Stimulated activated CD4-positive, alpha-beta T cell treated with anti-CD3 and anti-CD28 coated beads, Interleukin-12 subunit alpha, Interleukin-12 subunit beta, amount 100 ng/mL, for 4 hours (primary cell): ENCODE measurements at places on chromosomes 7 and 10.

GRCh38 chr7:56040730-56041129 lies 10.5 kb downstream of the PSPH start:
- DNase-seq = no peak

DNA sequence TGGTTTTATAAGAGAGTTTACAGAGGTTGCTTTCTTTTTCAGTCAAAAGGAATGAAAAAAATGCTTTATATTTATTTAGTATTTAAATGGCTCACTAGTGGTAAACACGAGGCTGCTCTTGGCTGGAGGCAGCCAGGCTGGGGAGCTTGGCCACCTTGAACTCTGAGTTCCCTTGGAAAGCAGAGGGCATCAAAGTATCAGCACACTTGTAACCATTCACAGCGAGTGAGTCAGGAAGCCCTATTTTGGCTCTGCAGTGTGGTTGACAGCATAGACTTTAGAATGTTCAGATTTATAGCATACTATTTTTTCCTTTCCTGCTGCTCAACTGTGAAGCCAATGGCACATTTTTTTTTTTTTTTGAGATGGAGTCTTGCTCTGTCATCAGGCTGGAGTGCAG lies 51.6 kb downstream of the CYCS start:
- no peak for DNase-seq

DNA sequence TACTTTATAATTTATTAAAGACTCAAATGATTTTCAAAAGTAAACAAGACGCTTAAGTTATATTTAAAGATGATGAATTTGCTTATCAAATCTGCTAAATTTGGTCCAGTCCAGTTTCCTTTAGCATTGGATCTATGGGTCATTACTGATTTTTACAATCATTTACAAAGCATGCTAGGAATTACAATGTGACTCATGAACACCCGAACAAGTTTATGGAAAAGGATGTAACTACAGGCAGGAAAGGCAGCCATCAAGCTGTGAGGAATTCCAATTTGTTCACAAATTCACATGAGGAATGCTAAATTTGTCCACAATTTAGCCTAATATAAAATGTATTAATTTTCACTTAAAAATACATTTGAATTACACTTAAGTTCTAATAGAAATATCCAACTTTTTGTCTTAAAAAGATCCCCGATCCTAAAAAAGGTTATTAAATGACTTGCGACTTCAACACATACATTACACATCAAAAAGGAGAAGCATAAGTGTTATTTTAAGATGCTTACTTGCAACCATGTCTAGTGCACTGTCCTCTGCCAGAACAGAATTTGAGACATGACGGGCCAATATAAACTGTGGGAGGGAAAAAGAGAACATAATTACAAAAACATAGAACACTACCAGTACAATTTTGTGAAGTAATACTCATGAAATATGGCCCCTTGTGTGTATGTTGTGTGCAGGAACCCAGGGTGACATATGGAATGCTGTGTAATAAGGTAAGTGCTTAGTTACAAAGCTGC lies 194.2 kb upstream of the SLC26A5 start:
- DNase-seq = no peak

DNA sequence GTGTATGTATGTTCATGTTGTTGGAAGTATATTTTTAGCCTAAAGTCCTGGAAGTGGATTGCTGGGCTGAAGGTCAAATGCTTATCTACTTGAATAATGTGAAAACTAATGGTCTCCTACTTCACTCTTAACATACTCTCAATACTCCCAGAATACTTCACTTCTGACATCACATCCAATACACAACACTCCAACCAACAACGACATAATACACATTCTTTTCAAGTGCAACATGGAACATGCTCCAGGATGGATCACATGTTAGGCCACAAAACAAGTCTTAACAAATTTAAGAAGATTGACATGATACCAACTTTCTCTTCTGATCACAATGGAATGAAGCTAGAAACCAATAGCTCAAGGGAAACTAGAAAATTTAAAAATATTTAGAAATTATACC lies 126.9 kb upstream of the ADCY1 start:
- no peak for DNase-seq

- DNase-seq = no peak
Observed at GRCh38 chr7:93375603-93376002, 143.4 kb downstream of the VPS50 start.

- no peak for DNase-seq
Observed at GRCh38 chr7:129394982-129395914, 39.0 kb upstream of the STRIP2 start.

DNA sequence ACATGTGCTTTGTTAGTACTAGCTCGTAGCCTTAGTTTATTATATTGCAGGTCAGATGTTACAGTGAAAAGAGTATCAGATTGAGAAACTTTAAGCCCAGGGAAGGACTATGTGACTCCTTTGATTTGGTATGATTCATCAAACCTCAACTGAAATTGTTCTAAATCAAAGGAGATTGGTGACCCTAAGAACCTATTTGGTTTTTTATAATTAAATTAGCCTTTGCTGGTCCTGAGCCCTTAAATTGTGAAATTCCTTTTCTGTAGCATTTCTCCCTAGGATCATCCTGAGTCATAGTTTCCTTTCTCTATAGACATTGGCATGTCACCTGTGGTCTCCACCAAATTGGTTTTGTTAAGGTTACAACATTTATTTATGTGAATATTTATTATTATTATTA lies 89.7 kb downstream of the POLR1F start:
- no peak for DNase-seq

DNA sequence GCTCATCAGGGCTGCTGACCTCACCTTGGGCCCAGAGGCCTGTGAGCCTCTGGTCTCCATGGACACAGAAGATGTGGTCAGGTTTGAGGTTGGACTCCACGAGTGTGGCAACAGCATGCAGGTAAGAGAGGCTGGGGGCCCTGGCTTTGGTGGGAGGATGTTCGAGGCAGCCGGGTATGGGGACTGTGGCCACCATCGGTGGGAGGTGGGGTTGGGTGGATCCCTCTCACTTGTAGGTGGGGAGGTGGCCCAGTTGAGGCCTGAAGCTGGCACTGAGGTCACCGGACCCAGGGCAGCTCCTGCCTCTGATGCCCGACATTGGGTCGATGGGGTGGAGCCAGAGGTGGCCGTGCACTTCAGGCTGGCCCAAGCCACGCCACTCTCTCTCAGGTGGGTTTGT lies 406 bp downstream of the ZP3 start:
- DNase-seq = no peak

DNA sequence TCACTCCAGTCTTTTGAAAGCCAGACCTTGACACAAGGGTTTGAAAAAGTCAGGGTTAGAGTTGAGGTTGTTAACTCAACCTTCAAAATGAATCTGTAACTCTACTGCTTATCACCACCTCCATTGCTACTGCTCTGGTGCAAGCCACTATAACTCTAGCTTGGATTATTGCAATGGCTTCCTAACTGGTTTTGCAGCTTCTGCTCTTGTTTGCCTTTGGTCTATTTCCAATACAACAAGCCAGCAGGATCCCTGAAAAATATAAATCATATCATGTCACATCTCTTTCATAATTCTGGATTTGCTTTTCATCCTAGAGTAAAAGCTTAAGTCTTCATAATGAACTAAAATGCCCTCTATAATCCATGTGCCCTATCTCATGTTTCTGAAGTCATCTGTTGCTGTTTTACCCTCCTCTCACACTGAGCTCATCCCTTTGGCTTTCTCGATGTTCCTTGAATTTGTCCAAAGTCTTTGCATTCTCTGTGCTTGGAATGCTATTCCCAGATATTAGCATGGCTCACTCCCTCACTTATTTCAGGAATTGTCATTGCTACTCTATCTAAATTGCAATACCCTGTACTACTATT lies 10.9 kb downstream of the TAS2R60 start:
- no peak for DNase-seq

GRCh38 chr7:154937837-154938236 lies 65.1 kb downstream of the PAXIP1 start:
- no peak for DNase-seq

GRCh38 chr10:105148456-105148855 lies 507.4 kb downstream of the SORCS3 start:
- DNase-seq = no peak

DNA sequence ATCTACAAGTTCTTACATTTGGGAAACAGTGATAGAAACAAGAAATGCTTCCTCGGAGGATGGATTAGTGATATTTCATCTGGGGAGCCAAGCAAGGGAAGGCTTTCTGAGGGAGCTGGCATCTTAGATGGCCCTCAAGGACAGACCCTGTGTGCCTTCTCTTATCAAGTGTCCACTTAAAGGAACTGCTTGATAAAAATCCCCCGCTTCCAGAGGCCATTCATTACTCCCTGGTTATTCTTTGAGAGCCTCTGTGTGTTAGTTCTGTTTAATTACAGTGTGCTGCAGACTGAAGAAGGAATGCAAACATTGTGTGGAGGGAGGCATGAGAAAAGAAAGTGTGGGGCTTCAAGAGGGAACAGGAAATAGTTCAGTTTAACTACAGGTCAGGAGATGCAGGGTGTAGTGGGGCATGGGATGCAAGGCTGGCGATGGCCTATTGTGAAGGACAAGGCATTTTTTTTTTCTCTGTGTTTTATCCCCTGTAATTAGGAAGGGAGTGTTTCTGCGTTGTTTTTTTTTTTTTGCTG lies 145.4 kb downstream of the SNX10 start:
- no peak for DNase-seq

DNA sequence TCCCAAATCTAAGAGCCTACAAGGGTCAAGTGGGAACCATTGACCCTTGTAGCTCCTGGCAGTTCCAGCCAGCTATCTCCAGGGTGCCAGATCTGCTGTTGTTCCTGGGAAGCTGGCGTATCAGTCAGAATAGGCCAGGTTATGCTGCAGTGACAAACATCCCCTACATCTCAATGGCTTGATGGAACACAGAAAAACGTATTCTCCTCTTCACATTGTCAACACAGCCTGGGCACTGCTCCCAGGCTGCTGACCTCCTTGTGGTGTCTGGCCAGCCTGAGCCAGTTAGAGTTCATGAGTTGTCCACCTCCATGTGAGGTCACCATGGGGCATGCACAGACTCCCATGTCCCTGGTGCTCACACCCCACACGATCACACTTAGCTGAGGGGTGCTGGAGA lies 9.5 kb upstream of the TNRC18 start:
- DNase-seq = no peak

DNA sequence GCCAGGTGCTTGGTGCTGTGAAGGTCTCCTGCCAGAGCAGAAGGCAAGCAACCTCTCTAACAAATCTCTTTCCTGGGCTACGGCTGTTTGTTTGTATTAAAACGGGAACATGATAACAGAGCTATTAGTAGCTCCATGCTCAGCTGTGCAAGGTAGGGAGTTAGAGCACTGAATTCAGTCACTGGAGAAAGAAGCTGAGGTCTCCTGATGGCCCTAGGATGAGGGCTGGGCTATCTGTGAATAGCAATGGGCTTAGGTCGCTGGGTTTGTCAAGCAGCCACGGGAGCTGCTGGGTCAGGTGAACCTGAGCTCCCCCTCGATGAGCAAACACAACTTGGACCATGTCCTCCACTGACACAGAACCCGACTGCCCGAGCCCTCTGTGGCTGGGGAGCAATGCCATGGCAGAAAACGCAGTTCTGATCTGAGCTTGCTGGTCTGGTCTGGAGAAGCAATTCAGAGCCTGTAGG lies 24.4 kb downstream of the TACC2 start:
- no peak for DNase-seq

- DNase-seq = no peak
Observed at GRCh38 chr7:75572396-75572795, 80.3 kb downstream of the SPDYE5 start.

- no peak for DNase-seq
Observed at GRCh38 chr10:103812432-103812831, 42.9 kb downstream of the SH3PXD2A start.

DNA sequence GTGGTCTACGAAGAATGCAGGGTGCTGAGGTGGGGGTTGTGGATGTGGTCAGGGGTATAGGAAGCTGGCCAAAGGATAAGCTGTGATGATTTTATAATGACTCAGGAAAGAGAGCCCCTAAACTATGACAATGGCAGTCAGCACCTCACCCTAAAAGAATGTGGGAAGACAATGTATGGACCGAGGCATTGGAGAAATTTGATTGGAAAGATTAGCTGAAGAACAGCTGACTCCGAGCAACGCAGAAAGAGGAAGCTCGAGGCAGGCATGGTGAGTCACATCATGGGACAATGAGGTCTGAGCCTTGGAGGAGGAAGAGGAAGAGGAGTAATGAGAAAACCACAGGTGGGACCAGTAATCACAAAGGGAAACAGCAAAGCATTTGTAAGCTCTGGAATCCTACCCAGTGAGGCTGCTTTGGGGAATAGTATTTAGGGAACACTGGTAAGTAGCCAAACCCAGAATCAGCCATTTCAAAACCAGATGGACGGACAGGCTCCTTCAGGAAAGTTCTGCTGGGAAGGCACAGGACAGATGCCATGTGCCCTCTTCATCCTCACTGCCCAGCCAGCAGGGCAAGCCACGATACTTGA lies 295.4 kb downstream of the PRPF18 start:
- DNase-seq = no peak

- peak; percentile 10 for DNase-seq
Observed at GRCh38 chr7:91941450-91941849, 788 bp downstream of the AKAP9 start.

GRCh38 chr7:46454816-46455215 lies 533.7 kb upstream of the IGFBP3 start:
- no peak for DNase-seq

DNA sequence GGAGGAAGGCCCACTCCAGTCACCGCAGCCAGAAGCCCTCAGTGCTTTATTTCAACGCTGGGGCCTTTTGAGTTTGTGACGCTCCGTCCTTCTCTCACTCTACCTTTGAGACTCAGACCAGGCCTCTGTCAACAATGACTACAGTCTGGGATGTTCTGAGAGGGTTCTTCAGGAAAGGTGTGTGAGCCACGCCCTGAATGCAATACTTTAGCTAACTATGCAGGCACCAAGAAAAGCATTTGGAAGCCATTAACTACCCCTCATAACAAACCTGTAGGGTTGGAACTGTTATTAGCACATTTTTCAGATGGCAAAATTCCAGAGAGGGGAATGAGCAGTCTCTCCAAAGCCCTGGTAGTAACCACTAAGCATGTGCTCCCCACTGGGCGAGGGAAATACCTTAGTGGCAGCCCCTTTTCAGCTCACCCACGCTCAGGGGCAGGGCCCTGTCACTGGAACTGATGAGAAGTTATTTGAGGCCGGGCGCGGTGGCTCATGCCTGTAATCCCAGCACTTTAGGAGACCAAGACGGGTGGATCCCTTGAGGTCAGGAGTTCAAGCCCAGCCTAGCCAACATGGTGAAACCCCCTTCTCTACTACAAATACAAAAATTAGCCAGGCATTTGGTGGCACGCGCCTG lies 5.7 kb upstream of the ARPC1B start:
- no peak for DNase-seq

GRCh38 chr7:28484606-28484935 lies 72.3 kb downstream of the CREB5 start:
- DNase-seq = no peak

GRCh38 chr7:116524609-116525297 lies at the start of gene CAV1:
Gene CAV1 (plus strand): TSS chr7:116525036. CDS start chr7:116525063, 27 bp downstream.
- DNase-seq = peak; percentile 11

- DNase-seq = no peak
Observed at GRCh38 chr10:19762026-19762425, 54.2 kb upstream of the PLXDC2 start.

GRCh38 chr7:139471740-139472353 lies 11.6 kb downstream of the KLRG2 start:
- no peak for DNase-seq
